ENCODE measurements at places on chromosomes 4 and X.

DNA sequence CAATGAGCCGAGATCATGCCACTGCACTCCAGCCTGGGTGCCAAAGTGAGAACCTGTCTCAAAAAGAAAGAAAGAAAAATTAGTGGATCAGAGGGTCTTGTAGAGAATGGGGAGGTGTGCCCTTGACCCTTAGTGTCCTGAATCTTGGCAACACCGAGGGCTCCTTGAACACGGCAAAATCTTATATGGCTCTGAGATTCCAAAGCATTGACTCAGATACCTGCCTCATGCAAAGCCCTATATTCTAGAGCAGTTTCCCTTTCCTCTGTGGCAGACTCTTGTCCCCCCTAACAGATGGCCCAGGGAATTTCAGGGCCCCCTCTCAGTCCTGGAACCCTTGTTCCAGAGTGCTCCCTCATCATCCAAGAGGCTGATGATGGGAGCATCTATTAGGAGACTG is 6.8 kb downstream of the CLDN2 start:
- H3K4me3 ChIP-seq: no peak overlapping the region
- H3K27ac ChIP-seq: no peak overlapping the region
- no peaks in the 10 kb centered on the region for H3K27me3 ChIP-seq

GRCh38 chrX:98607739-98608138 is 1724.0 kb downstream of the RPA4 start:
- no peak overlapping the region for H3K27ac ChIP-seq
- no peak overlapping the region for H3K4me3 ChIP-seq
- no peaks in the 10 kb centered on the region for H3K27me3 ChIP-seq
- no peaks in the 10 kb centered on the region for H3K36me3 ChIP-seq

GRCh38 chr4:173119818-173120217 is 48.8 kb upstream of the GALNT7 start:
- H3K4me3 ChIP-seq: no peak overlapping the region
- H3K27me3 ChIP-seq: no peaks in the 10 kb centered on the region
- H3K4me1 ChIP-seq: peaks cover 11% of the 10 kb centered on the region
- no peaks in the 10 kb centered on the region for H3K36me3 ChIP-seq
- no peak for DNase-seq

DNA sequence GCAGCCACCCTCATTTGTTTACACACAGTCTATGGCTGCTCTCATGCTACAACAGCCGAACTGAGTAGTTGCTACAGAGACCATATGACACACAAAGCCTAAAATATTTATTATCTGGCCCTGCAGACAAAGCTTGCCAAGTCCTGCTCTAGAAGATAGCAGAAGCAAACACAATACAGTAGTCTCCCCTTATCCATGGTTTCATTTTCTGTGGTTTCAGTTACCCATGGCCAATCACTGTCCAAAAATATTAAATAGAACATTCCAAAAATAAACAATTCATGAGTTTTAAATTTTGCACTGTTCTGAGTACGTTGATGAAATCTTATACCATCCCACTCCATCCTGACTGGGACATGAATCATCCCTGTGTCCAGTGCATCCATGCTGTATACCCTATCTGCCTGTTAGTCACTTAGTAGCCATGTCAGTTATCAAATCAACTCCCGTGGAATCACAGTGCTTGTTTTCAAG is 40.2 kb upstream of the ZNF81 start:
- H3K4me3 ChIP-seq: no peak overlapping the region
- no peaks in the 10 kb centered on the region for H3K36me3 ChIP-seq
- no peaks in the 10 kb centered on the region for H3K27me3 ChIP-seq
- no peak for DNase-seq
- H3K27ac ChIP-seq: peak overlapping the region; percentile 85
- H3K4me1 ChIP-seq: no peaks in the 10 kb centered on the region

DNA sequence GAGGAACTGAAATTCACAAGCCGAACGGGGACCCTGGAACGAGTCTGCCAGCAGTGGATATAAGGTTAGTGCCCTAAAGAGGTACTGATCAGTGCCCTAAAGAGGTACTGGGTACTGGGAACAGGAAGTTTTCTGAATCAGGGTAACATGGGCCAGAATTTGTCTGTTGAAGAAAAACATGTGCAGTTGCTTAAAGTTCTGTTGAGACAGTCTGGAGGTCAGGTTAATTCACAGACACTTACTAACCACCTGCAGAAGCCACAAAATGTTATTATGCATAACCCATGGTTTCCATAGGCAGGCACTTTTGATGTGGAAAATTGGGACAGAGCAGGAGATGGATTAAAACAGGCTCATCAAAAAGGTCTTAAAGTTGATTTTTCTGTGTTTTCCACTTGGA is 17.9 kb downstream of the SPIN2B start:
- no peak overlapping the region for H3K4me3 ChIP-seq
- no peaks in the 10 kb centered on the region for H3K27me3 ChIP-seq
- H3K36me3 ChIP-seq: peaks cover 10% of the 10 kb centered on the region
- no peak for DNase-seq
- no peaks in the 10 kb centered on the region for H3K4me1 ChIP-seq

- DNase-seq: no peak
- no peaks in the 10 kb centered on the region for H3K27me3 ChIP-seq
- no peak overlapping the region for H3K4me3 ChIP-seq
- no peak overlapping the region for H3K27ac ChIP-seq
- H3K4me1 ChIP-seq: no peaks in the 10 kb centered on the region
Observed at GRCh38 chr4:71004281-71004851, 10.9 kb downstream of the DCK start.

DNA sequence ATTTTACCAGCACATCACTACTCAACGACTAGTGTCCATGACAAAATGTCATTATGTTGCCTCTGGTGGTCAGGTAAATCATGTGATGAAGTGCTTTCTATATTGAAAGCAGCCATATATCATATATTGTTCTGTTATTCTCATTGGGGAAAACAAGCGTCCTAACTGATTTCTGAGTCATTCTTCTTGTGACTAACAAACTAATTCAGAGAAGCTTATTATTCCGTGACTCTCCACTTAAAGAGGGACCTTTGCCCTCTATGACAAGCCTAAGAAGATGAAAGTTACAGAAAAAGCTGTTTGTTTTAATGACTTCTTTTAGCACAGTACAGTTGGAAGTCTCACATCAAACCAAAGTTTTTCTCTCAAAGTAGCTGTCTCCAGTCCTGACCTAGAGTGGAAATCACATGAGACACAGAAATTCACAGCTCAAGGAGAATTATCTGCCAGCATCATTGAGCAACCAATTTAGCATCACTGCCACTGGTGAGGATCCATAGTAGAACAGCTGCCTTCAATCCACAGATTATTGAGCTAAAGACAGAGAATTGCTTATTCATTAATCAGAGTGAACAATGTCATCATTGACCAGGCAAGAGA is 36.4 kb downstream of the ASB9 start:
- H3K36me3 ChIP-seq: no peaks in the 10 kb centered on the region
- no peak overlapping the region for H3K4me3 ChIP-seq
- DNase-seq: no peak
- no peaks in the 10 kb centered on the region for H3K4me1 ChIP-seq

DNA sequence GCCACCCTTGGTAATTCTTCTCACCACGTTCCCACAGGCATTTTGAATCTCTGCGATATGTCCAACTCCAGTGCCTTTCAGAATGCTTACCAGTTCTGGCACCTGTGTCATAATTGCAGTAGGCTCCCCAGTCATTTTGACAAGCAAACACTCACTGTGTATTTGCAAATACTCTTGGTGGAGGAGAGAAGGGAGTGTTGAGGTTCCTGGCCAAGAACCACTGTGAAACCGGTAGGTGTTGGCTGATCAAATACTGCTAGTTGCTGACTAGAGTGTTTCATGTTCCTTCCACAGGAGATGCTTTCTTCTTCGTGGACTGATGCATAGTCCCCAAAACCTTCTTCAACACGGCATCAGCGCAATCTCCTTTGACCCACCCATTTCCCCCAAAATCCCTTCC is 16.0 kb upstream of the NLGN4X start:
- no peaks in the 10 kb centered on the region for H3K4me1 ChIP-seq
- no peaks in the 10 kb centered on the region for H3K36me3 ChIP-seq
- no peak for DNase-seq
- H3K27ac ChIP-seq: no peak overlapping the region

DNA sequence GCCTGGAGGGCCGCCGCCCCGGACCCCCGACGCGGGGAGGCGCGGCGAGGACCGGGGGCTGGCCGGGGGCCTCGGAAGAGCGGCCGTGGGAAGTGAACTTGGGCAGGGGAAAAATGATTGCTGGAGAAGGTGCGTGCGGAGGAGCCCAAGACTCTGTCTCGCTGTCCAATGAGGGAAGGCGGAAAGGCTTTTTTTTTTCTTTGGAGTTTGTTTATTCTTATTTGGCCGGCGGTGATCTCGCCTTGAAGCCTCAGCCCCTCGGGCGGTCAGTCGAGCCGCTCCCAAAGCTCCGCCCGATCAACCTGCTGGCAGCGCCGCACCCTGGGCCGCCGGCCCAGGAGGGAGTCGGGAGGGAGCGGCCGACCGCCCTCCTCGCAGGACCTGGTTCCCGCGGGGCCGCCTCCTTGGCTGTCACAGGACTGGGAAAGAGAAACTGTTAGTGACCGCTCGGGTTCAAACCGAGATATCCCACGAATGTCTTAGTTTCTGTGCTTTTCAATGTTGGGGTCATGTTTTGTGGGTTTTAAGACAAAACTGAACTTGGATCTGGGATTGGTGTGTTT is 2.5 kb downstream of the CPEB2 start:
- DNase-seq: peak; percentile 90
- H3K4me3 ChIP-seq: peak overlapping the region; percentile 93
- H3K27me3 ChIP-seq: no peaks in the 10 kb centered on the region
- peak overlapping the region; percentile 100 for H3K27ac ChIP-seq

- no peaks in the 10 kb centered on the region for H3K27me3 ChIP-seq
- H3K27ac ChIP-seq: no peak overlapping the region
- no peak for DNase-seq
- no peak overlapping the region for H3K4me3 ChIP-seq
Observed at GRCh38 chr4:15012017-15012788, 9.9 kb downstream of the CPEB2 start.

DNA sequence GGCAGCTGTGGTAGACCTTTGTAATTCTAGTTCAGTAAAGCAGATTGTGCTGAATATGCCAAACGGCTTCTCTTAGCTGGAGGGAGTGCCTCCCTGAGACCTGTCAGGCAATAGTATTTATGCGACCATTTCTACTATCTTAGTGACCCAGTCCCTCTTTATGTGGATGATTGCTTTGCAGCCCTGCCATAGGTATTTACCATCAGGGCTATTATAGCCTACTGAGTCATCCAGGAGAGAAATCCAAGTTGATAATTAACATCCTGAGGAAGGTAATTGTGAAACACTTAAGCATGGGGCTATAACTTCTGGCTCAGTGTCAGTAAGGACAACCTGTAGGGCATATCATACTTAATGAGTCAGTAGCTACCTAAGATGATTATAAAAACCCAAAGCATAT is 103.9 kb upstream of the MAOA start:
- DNase-seq: no peak
- no peak overlapping the region for H3K4me3 ChIP-seq
- no peaks in the 10 kb centered on the region for H3K27me3 ChIP-seq
- H3K27ac ChIP-seq: no peak overlapping the region
- peaks cover under 1% of the 10 kb centered on the region for H3K4me1 ChIP-seq
- no peaks in the 10 kb centered on the region for H3K36me3 ChIP-seq

DNA sequence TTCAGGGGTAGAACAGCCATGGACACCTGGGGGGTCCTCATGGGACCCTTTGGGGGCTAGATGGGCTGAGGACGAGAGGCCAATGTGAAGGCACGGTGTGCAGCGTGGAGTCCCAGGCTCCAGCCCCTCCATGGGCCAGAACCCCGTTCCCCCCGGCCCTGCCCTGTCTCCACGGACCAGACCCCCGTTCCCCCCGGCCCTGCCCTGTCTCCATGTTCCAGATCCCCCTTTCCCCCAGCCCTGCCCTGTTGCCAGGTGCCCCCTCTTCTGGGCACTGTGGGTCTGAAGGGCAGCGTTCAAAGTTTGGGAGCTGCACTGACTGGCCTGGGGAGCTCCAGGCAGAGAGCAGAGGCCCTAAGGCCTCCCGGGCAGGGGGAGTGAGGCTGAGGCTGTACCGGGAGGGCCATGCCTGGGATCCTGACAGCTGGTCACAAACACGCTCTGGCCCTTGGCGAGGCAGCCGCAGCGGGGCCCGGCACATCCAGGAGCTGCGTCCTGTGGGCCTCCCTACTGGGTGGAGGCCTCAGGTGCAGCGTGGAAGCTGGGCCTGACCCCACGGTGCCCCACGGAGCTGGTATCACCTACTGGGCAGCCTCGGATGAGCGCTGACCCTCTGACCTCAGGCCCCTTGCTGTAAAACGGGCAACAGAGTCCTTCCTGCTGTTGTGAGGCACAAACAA is 8.9 kb downstream of the DGKQ start:
- peaks cover 13% of the 10 kb centered on the region for H3K4me1 ChIP-seq
- H3K27me3 ChIP-seq: peaks cover 14% of the 10 kb centered on the region
- H3K27ac ChIP-seq: no peak overlapping the region

DNA sequence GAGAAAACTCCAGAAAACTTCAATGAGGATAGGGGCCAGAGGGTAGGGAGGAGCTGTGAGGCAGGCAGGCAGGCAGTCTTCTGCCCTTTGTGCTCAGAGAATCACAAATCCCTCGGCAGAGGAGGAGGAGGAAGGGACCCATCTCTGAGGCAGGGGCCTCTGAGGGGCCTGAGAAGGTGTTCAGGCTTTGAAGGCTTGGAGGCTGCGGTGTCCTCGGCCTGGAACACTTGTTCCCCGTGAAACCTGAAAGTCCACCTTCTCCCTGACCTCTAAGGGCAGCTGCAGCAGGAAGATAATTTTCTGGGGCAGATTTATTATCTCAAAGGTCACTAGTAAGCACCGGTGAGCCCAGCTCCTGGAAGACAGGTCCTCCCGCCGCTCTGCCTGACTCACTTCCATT is 200.3 kb upstream of the BCOR start:
- H3K36me3 ChIP-seq: no peaks in the 10 kb centered on the region
- H3K4me1 ChIP-seq: no peaks in the 10 kb centered on the region
- H3K4me3 ChIP-seq: no peak overlapping the region
- no peak overlapping the region for H3K27ac ChIP-seq

GRCh38 chr4:109033993-109034392 is 268.5 kb downstream of the COL25A1 start:
- H3K4me1 ChIP-seq: no peaks in the 10 kb centered on the region
- DNase-seq: no peak
- no peak overlapping the region for H3K4me3 ChIP-seq

DNA sequence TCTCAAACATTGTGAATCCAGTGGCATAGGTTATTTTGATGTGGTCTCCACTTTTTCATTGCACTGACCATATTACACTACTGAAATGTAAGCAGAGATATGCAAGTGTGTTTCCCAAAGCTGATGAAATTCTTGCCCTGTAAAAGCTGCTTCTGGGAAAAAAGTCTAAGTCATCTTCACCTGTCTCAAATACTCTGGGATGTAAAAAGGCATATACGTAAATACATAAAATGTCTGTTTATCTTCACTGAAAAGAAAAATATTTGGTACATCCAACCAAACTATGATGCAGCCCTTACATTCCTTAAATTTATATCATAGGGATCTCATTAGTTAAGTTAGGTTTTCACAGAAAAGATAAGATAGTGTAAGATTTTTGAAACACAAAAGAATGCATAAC is 7.9 kb downstream of the KDR start:
- peaks cover 43% of the 10 kb centered on the region for H3K4me1 ChIP-seq
- H3K27me3 ChIP-seq: no peaks in the 10 kb centered on the region
- H3K36me3 ChIP-seq: peaks cover 17% of the 10 kb centered on the region
- no peak for DNase-seq
- peak overlapping the region; percentile 89 for H3K27ac ChIP-seq
- H3K4me3 ChIP-seq: no peak overlapping the region

Measured in left ventricle myocardium inferior (tissue), 1 donor.